ENCODE measurements at places on chromosomes 2 and 18.

DNA sequence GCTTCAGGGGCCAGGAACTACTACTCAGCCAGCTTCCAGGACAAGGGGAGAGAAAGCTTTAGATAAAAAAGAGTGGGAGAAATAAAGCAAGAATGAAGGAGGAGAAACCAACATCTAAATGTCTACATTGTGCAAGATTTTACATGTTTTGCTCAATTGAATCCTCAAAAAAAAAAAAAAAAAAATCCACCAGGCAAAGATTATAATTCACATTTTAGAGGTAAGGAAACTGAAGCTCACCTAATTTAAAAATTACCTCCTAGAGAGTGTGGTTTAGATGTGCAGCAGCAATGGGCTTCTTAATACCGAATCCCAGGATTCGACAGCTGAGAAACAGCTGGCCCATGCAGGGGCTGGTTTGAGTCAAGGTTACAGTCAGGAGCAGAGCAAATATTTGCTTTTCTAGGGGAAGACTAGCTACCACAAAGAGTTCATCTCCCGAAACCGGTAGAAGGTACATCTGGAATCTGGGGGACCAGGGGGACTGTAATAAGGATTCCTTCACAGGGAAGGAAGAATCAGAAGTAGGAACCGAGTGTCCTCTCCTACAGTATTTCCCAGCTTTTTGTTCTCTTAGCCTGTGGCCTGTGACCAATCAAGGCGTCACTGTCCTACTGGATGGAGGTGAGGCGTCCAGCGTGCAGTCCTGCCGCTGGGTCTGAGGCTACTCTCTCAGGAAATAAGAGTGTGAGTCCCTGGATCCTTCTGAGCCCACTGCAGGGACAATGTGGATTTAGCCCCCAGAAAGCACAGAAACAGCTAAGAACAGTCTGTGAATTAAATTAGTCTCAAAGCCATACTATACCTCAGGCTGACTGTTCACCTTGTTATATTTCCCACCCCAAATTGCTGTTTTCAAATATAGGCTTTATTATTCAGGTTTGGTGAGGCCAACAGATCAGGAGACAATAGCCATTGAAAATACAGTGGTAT, 42.3 kb downstream of the IL1R2 start:
- no peak for DNase-seq

- DNase-seq = no peak
Measured at GRCh38 chr2:156649596-156649995, 213.4 kb downstream of the GPD2 start.

GRCh38 chr2:589281-590130, 87.7 kb downstream of the TMEM18 start:
- DNase-seq = no peak

- no peak for DNase-seq
Measured at GRCh38 chr2:2714408-2714807, 383.3 kb upstream of the MYT1L start.

DNA sequence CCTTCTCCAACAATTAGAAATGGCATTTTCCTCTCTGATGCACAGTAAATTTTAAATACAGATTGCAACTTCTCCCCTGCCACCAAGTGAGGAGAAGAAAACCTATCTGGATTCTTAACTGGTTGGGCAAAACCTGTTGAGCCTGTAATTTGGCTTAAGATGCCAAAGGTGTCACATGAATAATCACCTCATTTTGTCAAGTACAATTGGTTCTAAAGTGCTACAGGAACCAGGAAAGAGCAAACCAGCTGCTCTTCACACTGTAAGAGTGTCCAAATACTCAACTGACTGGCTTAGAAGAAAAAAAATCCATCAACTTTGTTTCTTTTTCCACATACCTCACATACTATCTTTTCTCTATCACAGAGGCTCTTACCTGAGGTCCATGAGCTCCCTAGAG, 35.4 kb downstream of the NPC1 start:
- no peak for DNase-seq

GRCh38 chr2:186590759-186591505, 1.1 kb downstream of the ITGAV start:
- DNase-seq = peak; percentile 73

DNA sequence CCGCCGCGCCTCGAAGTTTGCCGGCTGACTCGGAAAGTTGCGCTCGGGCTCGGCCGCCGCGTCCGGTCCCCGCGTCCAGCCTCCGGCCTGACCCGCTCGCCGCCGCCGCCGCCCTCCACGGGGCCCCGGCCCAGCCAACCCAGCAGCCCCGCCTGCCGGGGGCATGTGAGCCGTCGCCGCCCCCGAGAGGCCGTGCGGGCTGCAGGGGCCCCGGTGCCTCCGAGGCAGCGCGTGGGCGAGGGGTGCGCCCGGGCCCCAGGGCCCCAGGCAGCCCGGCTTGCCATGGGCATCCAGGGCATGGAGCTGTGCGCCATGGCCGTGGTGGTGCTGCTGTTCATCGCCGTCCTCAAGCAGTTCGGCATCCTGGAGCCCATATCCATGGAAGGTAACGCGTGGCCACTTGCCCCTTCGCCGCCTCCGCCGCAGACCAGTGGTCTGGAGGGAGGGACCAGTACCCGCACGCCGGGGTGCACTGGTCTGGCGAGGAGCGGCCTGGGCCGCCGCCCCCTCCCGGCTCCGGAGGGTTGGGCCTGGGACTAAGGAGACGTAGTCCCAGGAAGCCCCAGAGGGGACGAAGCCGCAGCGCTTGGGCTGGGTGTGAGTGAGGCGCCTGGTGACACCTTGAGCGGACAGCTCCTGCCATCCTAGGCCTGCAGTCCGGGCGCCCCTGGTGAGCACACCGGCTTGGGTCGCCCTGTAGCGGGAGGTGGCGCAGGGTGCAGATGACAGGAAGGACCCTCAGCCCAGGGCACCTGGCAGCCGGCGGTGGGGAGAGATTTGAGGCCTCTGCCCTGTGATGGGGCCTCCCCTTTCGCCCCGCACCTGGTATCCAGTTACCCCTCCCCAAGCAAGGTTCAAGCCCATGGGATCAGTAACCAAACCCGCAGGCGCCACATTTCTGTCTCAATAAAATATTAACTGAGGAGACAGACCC, 49.9 kb downstream of the KCNIP3 start:
- no peak for DNase-seq

DNA sequence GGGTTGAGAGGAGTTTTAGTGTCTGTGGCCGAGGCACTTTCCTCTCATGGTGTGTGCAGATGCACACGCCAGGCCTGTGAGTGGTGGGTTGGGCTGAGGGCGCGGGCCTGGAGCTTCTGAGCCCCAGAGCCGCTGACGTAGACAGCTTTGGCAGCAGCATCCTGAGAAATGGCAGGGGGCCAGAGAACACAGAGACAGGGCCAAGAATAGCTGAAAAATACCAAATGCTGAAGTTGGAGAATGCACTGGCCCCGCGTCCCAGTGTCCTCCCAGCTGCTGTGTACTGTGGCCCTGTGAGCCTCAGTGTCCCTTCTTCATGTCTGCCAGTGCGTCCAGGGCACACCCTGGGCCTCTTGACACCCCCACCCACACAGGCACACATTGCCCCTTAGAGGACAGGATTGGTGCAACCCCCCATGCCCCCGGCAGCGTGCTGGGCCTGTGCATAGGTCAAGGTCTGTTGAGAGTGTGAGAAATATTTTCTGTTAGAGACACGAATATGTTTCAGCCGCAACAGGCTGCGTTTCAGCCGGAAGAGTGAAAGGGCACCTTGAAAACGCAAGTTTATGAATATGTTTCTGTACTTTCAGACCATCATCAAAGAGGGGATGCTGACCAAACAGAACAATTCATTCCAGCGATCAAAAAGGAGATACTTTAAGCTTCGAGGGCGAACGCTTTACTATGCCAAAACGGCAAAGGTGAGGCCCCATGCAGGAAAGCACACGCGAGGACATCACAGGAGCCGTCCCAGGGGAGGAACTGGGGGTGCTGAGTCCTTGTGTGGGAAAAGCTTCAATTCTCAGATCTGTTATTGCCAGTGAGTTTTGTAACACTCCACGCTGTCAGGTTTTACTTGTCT, 33.6 kb downstream of the DGKD start:
- no peak for DNase-seq

DNA sequence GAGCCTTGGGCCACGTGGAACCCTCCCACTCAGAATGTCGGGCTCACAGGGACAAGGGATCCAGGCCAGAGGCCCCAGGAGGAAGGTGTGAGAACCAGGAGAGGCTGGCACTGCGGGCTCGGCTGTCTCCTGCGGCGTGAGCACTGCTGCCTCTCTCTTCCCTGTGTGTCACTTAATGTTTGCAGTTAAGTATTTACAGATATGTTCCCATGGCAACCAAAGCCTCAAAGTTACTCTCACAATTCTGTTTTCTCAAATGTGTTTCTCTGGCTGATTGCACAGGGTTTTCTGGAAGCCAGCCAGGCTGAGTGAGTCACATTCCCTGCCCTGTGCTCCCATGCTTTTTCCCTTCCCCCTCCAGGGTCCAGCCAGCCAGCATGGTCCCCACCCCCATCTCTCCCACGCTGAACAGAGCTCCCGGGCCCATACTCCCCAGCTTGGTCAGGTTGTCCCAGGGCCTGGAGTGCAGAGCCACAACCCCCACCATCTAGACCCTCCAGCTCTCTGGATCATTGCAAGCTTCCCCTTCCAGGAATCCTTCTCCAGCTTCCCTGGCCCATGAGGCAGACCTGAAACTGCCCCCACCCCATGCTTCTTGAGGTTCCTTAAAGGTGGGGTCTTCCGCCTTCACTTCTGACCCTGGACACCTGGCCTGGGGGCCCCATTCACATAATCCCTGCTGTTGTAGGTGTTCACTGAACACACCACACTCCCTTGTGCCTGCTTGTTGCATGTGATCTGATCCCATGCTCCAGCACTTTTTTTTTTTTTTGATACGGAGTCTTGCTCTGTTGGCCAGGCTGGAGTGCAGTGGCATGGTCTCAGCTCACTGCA, 265.9 kb downstream of the CELF4 start:
- peak; percentile 91 for DNase-seq

DNA sequence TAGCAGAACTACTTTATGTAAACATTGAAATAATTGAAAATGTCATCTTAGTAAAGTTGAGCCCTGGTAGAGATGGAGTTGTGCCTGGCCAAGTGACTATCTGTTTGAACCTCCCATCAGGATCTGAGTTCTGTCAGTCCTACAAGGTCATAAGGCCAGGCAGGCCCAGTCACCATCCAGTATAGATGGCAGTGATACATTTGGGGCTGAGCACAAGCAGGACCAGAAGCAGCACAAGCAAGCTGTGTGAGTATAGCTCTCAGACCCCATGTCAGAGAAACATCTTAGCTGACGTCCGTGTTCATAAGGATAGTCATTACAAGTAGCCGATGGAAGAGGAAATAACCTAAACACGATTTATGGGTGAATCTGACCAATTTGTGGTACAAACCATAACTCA, 44.5 kb upstream of the RBMS1 start:
- no peak for DNase-seq

DNA sequence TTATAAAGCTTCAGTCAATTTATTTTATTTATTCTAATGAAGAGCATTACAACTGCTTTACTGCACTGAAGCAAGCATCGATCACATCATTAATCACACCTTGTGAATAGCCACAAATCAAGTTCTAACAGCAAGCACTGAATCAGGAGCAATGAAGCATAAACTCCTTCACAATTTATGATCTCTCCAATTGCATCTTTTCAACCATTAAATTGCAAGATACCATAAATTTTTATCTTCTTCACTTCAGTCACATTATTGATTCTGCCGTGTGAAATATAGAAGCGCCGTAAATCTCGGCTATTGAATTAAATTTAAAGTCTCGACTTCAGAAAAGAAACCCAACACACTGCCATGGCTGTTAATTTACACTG, 298.7 kb downstream of the CDCA7 start:
- peak; percentile 49 for DNase-seq

GRCh38 chr2:18378020-18378653, 182.3 kb downstream of the RDH14 start:
- no peak for DNase-seq

DNA sequence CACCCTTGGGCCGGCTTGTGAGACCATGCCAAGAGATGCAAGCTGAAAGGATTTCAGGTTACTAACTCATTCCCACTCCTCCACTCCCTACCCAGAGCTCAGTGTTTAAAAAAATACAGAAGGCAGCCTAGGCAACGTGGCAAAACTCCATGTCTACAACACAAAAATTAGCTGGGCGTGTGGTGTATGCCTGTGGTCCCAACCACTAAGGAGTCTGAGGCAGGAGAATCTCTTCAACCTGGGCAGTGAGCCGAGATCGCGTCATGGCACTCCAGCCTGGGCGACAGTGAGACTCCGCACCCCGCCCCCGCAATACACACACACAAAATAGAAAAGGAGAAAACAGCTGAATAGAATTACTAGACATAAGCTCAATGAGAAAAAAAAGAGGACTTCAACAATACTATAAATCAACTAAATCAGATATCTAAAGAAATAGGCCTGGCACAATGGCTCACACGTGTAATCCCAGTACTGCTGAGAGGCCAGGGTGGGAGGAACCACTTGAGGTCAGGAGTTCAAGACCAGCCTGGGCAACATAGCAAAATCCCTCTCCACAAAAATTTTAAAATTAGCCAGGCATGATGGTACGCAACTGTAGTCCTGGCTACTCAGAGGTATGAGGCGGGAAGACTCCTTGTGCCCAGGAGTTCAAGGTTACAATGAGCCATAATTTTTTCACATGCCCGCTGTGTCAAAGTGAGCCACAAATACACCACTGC, 10.1 kb downstream of the IWS1 start:
- DNase-seq = no peak

GRCh38 chr2:149894760-149895159, 307.2 kb upstream of the MMADHC start:
- DNase-seq = peak; percentile 93

DNA sequence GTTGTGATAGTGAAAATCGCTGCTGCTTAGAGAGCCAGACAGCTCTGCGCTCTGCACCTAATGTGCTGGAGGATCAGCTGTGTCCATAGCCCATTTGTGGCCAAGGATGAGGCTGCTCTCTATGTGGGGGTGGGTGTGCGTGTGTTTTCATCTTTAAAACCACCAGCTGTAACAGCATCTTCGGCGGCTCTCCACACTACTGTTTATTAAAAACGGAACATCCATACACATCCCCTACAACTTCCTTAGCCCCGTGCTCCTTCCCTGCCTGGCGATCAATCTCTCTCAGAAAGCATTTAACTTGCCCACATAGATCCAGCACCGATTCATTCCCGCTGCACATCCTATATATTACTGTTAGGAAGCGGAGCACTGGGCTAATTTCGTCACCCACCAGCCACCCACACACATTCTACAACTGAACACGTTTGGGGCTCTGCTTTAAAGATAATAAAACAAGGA, 1.6 kb downstream of the CELF4 start:
- no peak for DNase-seq

DNA sequence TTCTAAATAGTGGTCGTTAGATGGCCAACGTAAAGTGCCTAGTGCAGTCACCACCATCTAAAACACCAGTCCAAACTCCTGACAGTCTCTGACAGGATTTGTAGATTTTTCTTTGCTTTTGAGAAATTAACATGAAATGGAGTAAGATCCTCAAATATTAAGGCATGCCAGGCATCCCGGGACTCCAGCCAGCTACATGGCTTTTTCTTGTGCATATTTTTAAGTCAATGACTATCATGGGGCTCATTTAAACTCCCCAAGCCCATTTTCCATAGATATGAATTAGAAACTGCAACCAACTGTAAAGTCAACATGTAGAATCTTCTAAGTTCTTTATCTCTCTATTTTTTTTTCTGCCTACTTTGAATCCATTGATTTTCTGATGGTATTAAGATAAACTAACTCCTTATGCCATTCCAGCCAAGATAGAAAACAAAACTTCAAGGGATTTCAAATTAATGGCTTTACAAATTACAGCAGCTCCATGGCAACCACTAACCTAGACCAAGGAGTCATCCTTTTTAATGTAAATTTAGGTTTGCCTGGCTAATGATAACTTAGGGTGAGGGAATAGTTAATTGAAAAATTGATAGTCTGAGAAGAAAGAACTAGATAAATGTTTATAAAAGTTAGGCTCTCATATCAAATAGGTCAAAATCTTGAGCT, 764.1 kb upstream of the NXPH2 start:
- DNase-seq = no peak
